Left colon (tissue), 2 donors: ENCODE measurements at places on chromosomes 16 and 17. TPM values are rescaled to one million over a fixed set of nuclear protein-coding genes. Genes with fewer than 3 reads are reported as not detected.

DNA sequence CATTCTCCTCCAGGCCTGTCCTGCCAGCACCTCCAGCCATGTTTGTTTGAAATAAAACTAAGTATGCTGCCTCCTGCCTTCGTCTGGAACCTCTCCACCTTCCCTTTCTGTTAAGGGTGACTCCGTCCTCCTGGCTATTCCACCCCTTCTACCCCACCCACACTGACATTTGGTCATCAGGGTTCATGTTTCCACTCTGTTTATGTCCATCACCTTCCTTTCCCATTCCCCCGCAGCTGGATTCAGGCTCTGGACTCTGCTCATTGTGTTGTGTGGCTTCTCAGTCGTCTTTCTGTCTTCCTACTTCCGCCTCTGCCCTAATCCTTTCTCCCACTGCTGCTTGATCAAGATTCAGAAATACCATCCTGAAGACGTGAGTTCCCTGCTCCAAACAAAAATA is 28.6 kb downstream of the EPN2 start:
- DNase-seq = no peak

DNA sequence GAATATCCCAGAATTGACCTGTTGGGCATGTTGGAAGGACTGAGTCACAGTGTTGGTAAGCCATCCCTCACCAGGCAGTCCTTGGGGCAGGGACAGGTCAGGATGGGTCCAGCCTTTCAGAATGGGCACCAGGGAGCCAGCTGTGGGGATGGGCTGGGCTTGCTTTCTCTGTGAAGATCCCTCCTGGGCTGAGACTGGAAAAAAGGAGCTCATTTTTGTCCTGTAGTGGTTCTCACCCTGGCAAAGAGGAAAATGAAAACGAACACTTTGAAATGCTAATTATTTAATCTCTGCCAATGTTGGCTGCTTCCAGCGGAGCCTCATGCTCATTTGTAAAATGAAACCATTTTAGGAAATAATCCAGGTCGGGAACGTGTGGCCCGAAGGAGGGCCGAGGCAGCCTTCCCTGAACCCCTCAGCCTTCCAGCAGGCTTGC is 237.5 kb upstream of the SALL1 start:
- DNase-seq = no peak

DNA sequence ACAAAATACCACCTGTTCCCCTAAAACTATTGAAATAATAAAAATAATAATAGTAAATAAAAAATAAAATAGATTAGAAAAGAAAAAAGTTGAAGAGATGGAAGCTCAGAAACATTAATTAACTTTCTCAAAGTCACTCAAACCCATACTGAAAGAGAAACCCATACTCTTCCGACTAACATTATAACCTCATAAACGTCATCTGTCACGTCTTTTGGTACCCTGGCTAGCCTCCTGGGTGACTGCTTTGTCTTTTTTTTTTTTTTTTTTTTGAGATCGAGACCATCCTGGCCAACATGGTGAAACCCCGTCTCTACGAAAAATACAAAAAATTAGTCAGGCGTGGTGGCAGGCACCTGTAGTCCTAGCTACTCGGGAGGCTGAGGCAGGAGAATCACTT is 7.6 kb downstream of the SLFN12L start:
- DNase-seq = no peak

ANKRD40CL gene
- 75.8 TPM for total RNA-seq
